ENCODE measurements at places on chromosomes 13 and 19.

- DNase-seq: no peak
These were observed 367.2 kb downstream of the DNAJC15 start for GRCh38 chr13:43390619-43391018.

DNA sequence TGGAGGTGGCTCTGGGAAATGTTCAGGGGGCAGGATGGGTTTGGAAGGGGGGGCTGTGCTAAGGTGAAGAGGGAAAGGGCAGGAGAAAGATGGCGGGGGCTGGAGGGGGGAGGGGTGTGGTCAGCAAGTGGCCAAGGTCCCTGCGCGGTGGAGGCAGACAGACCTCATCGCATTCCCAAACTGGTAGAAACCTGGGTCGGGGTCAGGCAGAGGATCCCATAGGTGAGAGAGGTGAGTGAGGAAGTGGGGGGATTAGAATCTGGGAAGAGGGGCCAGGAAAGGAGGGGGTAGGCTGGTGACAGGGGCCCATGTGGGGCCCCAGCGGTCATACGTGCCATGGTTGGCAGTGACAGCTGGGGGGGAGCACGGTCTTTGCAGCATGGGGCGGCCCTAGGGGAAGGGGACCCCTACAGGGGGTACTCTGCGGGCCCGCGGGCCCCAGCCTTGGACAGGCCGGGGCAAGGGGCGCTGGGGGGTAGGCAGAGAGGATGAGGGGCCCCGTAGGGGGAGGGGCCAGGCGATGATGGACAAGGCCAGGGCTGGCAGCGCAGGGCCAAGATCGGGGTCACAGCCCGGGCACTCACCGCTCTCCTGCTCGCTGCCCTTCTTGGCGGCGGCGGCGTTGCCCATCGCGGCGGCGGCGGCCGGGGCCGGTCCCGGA lies 514 bp downstream of the PRKACA start:
- DNase-seq: no peak

DNA sequence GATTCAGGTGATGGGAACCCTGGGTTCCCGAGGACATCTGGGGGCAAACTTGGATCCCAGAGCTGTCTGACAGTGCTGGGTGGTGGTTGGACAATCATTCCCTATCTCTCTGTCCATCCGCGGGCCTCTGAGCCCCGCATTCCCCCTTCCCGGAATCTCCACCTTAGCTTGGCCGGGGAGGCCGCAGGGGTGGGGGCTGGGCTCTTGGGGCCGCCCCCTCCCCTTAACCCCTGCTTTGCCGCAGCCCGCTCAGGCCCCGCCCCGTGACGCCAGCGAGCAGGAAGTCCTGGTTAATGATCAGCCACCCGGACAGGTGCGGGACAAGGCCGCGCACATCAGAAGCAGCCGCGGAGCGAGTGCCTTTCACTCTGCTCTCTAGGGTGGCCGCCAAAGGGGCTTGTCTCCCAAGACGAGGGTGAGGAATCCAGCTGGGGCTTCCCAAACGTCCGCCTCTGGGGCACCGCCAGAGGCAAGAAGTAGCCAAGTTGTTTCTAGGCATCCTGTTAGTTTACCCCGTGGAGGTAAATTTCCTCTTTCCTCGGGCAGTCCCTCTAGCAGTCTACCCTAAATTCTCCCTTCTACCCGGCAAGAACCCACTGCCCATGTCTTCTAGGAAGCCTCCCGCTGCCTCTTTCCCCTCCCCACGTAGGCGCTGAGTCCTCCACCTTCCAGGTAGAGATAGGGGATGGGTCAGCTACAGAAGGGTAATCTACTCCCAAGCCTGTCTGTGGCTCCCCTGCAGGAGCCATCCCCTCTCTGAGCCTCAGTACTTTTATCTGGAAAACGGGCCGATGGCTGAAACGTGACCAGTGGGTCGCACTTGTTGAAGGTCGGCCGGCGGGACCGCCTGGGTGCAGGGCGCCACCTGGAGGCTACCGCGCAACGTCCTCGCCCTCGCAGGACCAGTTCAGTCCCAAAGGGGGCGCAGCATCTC lies 3.0 kb downstream of the IRF2BP1 start:
- DNase-seq: peak; percentile 76

DNA sequence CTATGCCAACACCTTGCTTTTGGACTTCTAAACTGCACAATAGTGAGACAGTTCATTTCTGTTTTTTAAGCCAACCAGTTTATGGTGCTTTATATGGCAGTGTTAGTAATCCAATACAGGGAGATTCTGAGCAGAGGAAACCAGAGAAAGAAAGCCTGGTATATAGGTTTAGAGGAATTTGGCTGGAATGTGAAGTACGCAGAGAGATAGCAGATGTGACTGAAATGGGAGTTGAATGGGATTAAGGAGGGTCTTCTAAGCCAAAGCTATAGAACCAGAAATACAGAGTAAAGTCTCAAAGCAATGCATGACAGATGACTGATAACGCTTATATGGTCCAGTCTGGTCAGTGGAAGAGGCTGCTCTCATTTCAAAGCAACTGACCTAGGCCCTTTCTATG lies 453.7 kb downstream of the GPC6 start:
- DNase-seq: no peak

DNA sequence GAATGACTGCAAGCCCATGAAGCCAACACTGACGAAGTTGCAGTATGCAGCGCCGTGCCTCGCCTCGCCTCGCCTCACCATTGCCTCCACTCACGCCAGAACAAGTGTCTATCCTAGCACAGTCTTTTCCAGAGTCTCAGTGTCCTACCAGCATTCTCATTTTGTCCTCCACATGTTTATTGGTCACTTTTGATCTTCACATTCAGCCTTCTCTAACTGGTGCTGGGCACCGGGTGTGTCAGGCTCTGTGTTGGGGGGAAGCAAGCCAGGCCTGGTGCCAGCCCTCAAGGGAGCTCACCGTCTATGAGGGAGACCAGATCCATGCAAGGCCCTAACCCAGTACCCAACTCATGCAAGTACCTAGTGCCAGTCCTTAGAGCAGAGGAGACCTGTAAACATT lies 69.7 kb upstream of the GPR183 start:
- DNase-seq: no peak

DNA sequence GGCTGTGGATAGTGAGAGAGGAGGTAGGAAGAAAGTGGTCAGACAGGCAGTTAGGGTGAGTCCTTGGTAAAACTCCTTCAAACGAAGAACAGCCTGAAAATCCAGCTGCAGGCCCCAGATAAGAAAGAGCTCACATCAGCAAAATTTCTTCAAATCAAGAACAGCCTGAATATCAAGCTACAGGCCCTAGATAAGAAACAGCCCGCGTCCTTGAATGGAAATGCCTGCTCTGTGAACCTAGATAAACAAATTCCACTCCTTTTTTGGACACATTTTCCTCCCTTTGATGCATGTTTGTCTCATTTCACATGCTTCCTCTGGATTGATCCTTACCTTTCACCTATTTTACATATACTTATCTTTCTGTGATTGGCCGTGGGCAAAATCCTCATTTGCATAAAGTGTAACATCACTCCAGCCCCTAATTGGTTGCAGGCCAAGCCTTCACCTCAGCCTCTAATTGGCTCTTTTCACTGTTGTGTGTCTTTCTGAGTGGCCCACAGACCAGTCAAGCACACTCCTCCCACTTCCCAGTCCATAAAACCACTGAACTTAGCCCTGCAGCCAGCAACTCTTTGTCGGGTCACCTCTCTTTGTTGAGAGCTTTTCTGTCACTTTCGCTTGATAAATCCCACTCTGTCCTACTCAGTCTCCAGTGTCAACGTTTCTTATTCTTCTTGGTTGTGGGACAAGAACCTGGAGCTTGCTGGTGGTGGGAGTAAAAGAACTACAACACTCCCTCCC lies 6.0 kb upstream of the SULT2A1 start:
- no peak for DNase-seq

DNA sequence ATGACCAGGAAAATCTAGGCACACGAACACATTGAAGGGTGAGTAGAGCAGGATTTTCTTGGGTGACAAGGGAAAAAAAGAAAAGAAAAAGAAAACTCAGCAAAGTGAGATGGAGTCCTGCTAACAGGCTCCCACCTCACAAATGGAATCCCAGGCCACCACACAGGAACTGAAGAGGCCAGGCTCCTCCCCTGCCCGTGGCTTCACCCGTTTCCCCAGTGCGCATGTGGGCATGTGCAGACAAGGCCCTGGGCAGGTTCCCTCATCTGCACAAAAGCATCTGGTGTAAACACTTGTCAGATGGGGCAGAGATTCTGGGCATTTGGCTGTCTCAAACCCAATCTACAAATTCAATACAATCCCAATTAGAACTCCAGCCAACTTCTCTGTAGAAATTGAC lies 24.5 kb downstream of the CFAP97D2 start:
- peak; percentile 5 for DNase-seq

- DNase-seq: no peak
These were observed 163.0 kb upstream of the TMTC4 start for GRCh38 chr13:100837631-100838030.

DNA sequence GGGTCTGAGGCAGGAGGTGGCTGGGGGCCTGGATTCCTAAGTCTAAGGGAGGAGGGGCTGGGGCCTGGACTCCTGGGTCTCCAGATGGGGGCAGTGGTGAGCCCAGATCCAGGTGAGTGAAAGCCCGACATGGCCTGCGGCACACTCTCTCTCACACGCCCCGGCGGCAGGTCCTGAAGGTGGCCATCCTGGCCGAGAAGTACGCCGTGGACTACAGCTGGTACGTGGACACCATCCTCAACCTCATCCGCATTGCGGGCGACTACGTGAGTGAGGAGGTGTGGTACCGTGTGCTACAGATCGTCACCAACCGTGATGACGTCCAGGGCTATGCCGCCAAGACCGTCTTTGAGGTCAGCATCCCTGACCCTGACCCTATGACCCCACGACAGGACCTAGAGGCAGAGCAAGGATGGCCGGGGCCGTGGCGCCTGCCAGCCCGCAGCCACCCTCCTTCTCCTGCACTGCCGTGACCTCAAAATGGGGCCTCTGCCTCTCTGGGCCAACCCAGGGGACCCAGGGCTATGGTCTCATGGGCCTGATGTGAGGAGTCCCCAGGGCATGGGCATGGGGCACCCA lies 13.2 kb downstream of the FUZ start:
- no peak for DNase-seq

DNA sequence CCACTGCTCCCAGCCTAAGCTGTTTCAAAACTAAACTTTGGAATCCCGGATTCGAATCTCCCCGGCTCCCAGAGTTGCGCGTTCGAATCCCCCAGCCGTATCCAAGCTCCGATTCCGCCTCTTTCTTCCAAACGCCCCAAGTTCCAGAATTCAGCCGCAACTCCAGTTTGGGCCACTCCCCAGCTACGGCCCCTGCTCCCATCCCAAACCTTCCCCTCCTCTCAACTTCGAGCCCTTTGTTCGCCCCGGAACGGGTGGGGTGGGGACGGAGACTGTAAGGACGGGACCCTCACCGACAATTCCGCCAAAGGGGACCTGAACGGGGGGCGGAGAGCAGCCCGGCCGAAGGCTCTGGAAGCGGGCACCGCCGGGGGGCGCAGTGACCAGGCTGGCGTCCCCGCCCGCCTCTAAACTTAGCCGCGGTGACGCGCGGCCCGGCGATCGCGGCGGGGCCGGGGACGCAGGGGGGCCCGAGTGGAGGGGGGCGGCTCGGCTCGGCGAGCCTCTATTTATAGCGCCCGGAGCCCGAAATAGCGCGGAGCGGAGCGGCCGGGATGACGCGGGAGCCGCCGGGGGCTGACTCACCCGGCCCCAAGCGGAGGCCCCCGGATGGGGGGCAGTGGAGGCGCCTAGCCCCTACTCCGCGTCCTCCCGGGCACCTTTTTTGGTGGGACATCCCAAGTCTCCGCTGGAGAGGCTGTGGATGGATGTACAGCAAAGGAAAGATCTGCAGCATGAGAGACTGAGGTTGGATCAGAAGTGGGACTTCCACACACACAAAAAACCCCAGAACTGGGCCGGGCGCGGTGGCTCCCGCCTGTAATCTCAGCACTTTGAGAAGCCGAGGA lies 4.9 kb upstream of the ERCC1 start:
- DNase-seq: no peak

- no peak for DNase-seq
These were observed 24.2 kb upstream of the GATAD2A start for GRCh38 chr19:19381007-19381926.

- DNase-seq: no peak
These were observed 598.6 kb downstream of the EFNB2 start for GRCh38 chr13:105936816-105937215.

GRCh38 chr13:101681834-101682233 lies 229.4 kb downstream of the ITGBL1 start:
- no peak for DNase-seq

DNA sequence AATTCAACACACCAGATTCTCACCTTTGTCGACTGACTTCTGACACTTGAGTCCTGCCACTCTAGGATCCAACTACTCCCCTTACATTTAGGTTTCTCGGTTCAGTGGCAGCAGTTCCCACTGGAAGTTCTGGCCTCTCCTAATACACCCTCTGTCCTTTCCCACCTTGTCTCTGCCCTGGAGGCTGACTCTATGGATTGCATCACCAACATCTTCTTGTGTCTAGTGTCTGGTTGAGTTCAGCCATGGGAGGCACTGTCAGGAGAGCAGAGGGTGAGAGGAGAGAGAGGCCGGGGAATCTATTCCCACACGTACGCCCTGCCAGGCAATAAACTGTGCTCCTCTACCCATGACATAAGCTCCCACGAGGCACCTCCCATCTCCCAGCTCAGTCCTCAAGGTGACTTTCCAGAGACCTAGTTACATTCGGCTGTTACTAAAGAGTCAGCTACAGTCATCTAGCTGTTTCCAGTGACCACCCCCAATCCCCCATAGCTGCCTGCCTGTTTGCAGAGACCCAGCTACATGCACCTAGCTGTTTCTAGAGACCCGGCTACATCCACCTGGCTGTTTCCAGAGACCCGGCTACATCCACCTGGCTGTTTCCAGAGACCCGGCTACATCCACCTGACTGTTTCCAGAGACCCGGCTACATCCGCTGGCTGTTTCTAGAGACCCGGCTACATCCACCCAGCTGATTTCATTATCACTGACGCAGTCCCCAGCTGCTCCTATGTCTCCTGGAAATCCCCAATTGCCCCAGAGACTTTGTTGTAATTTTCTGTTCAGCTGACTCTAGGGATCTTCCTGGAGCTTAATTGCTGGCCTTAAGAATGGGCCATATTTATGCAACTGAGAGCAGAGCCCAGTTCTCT lies 8.1 kb upstream of the LILRB4 start:
- DNase-seq: no peak

DNA sequence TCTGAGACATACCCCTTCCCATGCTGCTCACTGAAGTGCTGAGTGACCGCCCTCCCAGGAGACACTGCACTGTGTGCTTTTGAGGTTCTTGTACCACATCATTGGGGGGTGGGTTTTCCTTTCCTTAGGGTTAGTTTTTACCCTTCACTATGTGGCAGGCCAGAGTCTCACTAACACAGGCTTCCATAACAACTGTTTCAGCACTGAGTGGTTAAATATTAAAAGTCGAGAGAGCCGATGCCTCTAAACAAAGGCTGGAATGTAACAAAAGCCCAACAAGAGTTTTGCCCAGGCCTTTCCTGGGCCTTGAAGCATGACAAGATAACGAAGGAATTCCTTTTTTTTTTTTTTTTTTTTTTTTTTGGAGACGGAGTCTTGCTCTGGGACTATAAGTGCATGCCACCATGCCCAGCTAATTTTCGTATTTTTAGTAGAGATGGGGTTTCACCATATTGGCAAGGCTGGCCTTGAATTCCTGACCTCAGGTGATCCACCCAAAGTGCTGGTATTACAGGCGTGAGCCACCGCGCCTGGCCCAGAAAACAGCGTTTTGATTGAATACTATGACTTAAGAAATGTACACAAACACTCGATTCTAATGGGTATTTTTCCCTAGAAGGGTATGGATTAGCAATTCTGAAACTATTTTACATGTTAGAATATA lies 46.5 kb downstream of the ZNF823 start:
- no peak for DNase-seq

Data from stimulated activated naive CD4-positive, alpha-beta T cell treated with Interleukin-2 at 50 U/mL for 16 hours (primary cell).